Left renal cortex interstitium (tissue), 4 donors: ENCODE measurements at places on chromosomes 12 and 14.

GRCh38 chr12:24489939-24490338 is 459.0 kb downstream of the BCAT1 start:
- no peak for DNase-seq

- no peak for DNase-seq
Observed at GRCh38 chr14:69354383-69355153, 43.5 kb downstream of the ERH start.

GRCh38 chr14:81122326-81122725 is 98.4 kb downstream of the GTF2A1 start:
- no peak for DNase-seq

GRCh38 chr14:81517798-81518398 is 15.8 kb downstream of the SEL1L start:
- DNase-seq = no peak

- no peak for DNase-seq
Observed at GRCh38 chr14:22849212-22849819, 12.9 kb downstream of the MMP14 start.

GRCh38 chr12:111440631-111441030 is 34.9 kb downstream of the SH2B3 start:
- no peak for DNase-seq

DNA sequence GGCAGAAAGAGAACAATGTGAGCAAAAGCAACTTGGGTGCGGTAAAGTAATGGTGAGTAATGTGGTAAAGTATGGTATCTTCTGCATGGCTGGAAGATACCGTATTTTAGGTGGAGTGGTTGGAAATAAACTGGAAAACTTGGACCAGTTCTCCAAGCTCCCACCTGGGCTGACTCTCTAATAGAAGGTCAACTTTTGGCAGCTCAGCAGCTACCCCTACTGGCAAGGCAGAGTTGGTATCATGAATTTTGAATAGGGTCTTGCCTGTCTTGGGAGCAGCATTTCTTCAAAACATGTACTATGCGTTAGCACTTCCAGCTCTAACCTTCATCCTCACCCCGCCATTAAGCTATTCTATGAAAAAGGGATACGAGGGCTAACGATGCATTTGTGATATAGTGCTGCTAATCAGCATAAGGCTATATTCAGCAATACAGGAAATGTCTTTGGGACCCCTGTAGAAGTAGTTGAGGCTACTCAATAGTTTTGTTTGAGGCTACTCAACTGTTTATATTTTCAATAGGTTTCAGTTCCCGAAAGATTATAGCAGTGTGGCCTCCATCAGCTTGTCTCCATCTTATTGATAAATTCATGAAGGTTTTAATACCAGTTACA is 276.3 kb upstream of the FAR2 start:
- peak; percentile 11 for DNase-seq

DNA sequence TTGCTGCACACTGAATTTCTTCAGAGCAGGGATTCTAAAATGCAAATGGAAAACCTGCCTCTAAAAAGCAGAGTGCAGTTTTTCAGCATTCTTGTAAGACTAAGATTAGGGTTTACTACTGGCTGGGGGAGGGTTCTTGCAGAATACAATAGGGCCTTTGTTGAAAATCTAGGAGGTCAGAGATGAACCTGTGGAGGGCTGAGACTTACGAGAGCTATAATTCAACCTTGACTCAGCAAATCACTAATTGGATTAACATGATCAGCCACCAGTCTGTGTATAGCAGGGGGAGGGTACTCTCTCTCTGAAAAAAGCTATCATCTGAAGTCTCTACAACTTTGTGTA is 92.6 kb upstream of the HIF1A start:
- DNase-seq = no peak

DNA sequence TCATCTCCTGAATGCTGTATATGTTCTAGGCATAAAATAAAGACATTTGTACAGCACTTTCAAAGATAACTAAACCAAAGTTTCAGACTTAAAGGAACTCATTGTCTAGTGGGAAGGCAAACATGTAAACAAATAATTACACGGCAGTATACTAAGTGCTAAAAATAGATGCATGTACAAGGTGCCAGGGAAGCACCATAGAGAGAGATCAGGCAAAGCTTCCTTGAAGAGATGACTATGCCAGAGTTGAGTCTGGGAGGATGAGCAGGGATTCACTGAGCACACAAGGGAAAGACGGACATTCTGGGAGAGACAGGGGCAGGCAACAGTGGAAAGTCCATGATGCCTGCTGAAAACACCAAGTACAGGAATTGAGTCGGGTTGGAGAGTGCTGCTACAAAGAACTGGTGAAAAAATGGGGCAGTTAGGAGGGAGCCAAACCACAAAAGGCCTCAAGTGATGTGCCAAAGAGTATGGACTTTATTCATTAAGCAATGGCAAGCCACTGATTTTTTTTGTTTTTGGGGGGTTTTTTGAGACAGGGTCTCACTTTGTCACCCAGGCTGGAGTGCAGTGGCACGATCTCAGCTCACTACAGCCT is 26.8 kb downstream of the ANKS1B start:
- DNase-seq = no peak

DNA sequence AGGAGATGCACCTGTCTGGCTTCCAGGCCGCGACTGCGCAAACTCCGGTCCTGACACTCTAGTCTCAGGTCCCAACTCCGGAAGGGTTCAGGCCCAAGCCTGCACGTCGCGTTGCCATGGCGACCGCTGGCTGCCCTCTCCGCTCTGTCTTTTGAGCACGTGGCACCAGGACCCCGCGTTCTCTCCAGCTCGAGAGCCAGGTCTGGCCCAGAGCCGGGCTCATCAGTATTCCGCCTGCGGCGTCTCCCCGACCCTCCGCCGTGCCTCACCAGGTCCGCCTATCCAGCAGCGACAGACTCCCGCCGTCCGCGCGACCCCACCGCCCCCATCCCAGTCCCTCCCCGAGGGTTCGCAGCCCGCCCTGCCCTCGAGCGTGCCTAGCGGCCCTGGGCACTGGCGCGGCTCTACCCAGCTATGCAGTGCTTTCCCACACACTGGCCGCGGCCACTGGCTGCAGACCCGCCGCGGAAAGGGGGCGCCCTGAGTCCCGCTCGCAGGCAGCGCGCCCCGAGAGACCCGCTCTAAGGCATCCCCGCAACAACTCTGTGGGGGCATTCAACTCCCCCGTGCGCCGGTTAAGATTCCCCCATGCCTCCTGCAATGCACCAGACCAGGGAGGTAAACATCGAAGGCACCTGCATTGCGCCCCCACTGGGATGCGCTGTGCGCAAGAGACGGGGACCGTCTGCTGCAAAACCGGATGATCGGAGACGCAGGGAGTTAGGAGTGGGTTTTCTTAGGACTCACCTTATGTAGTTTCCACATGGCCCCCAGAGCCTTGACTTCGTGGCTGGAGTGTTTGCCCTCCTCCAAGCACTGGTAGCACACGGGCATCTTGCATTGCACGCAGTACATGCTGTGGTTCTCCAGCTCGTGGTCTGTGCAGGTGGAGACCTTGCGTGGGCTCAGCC is 1.3 kb downstream of the TRIM9 start:
- DNase-seq = no peak

- DNase-seq = no peak
Observed at GRCh38 chr14:22900081-22900799, 17.2 kb downstream of the REM2 start.

GRCh38 chr12:108589028-108589839 is 8.7 kb downstream of the TMEM119 start:
- DNase-seq = no peak

- DNase-seq = no peak
Observed at GRCh38 chr12:121858662-121859572, at the start of gene HPD. Gene HPD (minus strand): TSS chr12:121858859. CDS start chr12:121858823, 36 bp downstream.

DNA sequence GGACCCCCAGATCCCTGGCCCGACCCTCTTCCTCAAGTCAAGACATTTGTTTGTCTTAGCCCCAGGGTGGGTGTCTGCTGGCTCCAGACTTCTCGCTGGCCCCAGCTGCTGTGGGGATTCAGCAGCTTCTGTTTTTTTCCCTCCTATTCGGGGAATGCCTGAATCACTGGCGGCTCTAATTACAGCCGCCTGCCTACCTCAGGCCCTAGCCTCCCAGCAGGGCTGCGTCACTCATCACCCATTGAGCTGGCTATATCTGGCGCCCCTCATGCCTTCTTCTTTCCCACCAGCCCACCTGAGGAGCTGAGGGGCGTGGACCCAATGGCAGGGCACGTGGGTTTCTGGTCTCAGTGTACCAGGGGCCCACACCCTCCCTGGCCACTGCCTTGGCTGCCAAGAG is 10.1 kb downstream of the KRT80 start:
- no peak for DNase-seq

DNA sequence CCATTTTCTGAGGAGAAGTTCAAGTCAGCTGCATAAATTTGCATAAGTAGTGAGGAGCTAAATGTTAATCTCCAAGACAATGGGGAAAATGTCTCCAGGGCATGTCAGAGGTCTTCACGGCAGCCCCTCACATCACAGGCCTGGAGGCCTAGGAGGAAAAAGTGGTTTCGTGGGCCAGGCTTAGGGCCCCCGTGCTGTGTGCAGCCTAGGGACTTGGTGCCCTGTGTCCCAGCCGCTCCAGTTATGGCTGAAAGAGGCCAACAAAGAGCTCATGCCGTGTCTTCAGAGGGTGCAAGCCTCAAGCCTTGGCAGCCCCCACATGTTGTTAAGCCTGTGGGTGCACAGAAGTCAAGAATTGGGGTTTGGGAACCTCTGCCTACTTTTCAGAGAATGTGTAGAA is 41.9 kb upstream of the RD3L start:
- DNase-seq = no peak

DNA sequence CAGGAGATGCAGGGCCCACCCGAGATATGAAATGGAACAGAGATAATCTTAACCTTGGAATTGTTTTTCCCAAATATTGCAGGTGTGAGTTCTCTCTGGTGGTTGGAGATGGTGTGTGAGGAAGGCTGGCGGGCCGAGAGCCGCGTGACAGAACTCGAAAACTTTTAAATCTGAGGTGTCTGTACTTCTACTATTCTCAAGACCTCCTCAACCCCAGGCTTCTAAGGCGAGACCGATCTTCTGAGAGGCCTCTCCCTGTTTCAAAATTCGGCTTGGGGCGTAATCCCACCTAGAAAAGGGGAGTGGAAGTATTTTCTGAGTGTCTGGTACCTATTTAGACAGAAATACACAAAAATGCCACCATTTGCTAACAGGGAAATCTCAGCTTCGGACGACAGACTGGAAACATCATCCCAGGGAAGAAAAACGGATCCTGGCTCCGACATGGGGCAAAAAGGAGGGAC is 611 bp downstream of the SARNP start:
- peak; percentile 44 for DNase-seq

DNA sequence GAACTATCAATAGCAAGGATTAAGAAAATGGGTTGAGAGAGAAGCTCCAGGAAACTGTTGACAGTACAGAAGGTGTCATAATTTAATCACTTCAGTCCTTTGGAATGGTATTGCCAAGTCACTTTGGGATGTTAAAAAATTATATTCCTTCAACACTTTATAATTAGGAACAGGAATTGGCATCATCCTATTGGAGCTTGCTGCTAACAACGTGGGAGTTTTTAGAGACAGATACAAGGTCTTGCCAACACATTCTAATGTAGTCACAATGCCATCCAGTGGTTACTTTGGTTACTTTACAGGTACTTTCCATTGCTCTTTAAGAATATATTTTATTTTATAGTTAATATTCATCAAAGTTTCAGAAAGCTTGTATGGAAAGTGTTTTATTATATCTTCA is 310.1 kb downstream of the SYT1 start:
- DNase-seq = no peak

GRCh38 chr14:103453791-103454190 is 68.6 kb downstream of the MARK3 start:
- DNase-seq = no peak

GRCh38 chr14:66288511-66288910 is 197.7 kb upstream of the CCDC196 start:
- no peak for DNase-seq

- DNase-seq = no peak
Observed at GRCh38 chr12:120687578-120688289, 785 bp downstream of the MLEC start.

DNA sequence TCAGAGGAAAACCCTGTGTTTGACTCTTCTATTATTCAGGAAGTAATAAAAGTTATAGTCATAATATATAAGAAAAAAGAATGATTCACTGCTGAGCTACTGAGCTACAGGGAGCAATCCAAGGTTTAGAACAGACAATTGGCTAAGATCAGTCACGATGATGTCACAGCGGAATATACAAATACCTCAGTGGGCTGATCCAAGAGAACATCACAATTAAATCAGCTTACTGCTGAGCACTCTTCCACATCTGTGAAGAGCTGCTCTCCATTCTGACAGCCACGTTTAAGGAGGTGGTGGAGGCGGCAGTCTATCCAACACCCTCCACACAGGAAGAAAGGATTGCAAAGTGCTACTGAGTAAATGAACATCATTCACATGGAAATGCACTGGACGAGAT is 271.0 kb downstream of the APAF1 start:
- DNase-seq = no peak

DNA sequence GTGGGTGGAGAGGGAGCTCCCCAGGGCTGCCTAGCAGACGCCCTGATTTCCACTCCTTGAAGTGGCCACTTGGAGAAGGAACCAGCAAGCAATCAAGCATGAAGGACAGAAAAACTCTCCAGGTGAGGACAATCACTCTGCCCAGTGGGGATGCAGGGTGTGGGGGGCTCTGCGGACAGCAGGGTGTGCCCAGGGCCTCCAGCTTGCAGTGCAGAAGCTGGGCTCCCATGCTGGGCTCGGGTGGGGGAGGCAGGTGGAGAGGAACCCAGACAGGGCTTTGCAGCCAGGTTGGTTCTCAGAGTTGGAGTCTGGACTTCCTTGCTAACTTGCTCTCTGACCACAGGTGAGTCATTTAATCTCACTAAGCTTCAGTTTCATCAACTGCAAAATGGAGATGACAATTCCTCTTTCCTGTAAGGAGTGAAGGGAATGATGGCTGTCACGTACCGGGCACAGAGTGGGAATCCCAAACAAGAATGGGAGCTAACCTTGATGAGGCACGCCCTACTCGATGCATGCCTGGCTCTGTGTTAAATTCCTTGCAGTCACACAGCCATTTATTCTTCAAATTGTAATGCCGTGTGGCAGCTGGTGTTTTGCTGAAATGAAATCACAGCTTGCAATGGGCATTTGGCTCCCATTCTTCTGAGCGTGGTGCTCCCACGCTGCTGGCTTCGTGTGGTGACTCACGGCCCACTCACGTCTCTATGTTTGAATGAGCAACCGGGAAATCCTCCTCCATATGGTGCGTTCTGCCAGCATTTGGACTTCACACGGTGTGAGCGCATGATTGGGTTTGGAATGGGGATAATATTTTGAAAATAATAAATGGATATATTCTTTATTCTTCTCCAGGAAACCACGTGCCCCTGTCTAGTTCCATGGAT is 75.2 kb downstream of the PRIMA1 start:
- no peak for DNase-seq

DNA sequence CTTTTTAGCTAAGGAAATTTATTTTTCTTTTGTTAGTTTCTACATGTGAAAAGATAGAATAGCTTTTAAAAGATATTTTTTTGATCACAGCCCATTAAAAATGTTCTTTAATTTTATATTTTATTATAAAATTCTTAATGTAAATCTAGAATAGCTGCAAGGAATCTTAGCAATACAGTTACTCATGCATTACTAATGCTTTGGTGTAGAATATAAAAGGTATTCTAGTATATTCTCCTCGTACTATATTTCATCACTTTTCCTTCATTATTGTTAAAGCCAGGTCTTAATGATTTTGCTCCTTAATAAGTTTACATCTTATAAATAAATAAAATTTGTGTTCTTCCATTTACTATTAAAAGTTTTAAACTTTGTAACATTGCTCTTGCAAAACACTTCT is 82.6 kb downstream of the MNAT1 start:
- DNase-seq = no peak

GRCh38 chr12:93563807-93564538 is 8.5 kb upstream of the SOCS2 start:
- no peak for DNase-seq

GRCh38 chr12:116037941-116038837 is 239.3 kb downstream of the MED13L start:
- no peak for DNase-seq
